ENCODE measurements at places on chromosomes 11 and 22.
A peak's percentile ranks its signal among the peaks of the same experiment; 100 is the strongest.

DNA sequence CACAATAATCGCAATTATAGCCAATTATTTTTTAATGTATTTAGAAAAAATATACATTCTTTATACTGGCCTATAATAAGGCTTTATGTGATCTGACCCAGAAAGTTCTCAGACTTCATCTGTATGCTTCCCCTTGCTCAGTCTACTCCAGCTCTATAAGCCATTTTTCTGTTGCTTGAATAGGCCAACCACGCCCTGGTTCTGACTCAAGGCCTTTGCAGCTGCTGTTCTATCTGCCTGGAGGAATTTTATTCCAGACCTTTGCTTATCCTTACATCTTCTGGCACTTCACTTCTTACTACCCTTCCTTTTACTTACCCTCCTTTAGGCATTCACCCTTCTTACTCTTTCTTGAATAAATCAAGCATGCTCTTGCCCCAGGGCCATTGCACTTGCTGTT, 54.9 kb upstream of the PDE3B start:
- DNase-seq: no peak

DNA sequence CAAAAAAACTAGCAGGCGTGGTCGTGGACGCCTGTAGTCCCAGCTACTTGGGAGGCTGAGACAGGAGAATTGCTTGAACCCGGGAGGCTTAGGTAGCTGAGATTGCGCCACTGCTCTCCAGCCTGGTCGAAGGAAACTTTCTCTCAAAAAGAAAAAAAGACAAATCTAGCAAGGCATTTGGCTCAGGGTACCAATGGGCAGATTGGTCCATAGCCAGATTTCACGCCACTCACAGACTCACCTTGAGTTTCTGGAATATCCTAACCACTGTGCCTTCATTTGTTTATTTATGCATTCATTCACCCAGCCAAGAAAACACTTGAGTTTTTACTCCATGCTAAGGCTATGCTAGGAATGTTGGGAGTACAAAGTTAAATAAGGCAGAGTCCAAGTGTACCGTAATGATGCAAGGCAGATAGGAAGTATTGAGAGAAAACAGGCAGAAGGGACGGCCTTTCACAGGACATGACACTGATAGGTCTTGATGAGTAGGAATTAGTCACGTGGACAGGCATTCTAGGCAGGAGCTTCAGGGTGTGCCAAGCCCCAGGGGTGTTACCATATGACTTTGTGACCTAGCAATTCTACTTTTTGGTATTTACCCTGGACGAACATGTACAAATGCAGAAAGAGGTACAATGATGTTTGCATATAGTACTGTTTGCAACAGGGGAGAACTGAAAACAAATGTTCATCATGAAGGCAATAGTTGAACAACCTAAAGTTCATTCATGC, 3.0 kb upstream of the PACSIN3 start:
- no peak for DNase-seq

DNA sequence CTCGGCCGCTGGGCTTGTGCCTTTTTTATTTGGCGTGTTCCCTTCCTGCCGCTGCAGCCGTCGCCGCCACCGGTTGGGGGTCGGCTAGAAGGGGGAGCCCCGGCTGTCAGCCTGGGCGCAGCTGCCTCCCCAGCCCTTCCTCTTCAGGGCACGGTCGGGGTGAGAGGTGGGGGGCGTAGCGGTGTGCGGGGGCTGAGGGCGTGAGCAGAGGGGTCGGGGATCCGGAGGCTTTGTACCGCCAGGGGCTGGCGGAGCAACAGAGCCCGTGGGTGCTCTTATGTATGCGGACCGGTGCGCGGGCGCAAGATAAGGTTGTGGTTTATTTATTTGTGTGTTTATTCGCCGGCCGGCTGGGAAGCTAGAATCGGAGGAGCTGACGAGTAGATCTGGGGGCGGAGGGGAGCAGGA, 477 bp downstream of the ZBTB16 start:
- no peak for DNase-seq

- DNase-seq: no peak
Observed at GRCh38 chr11:112085822-112086421, 634 bp downstream of the TIMM8B start.

- peak; percentile 76 for DNase-seq
Observed at GRCh38 chr22:29907753-29908515, 25.0 kb downstream of the MTMR3 start.

DNA sequence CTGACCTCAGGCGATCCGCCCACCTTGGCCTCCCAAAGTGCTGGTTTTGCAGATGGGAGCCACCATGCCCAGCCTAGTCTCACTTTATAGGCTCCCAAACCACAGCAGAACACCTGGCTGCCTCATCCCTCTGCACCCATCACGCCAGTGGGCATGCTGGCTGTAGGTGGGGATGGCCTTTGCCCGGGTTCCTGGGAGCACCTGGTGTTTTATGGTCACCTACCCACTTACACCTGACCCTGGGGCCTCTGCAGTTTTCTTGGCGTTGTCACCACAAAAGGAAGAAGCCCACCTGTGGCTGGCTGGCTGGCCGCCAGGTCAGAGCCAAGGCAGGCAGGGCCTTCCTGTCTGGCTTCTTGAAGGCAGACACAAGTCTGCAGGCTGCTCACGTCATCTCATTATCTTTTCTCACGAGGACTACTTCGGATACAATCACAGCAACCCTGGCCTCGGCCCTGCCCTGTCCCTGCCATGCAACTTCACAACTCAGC, 8.2 kb downstream of the RRP7A start:
- DNase-seq: no peak

DNA sequence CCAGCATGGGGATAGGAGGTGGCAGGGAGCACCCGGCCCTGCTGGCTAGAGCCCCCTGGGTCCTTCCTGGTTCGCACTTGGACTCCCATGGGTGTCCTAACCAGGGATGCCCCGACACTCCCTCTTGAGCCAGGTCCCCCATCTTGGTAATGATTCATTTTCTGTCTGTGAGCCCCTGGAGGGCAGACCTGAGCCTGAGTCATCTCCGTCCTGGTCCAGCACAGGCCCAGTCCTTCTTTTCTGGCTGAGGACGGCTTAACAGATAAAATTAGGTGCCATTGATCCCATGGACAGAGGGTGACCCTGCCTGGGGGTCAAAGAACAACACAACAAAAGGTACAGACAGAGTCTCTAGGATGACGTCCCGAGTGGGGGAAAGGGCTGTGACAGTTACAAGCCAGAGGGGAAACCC, 3.5 kb downstream of the RHOD start:
- no peak for DNase-seq
